ENCODE measurements at places on chromosomes 6 and 20. TPM values are rescaled to one million over a fixed set of nuclear protein-coding genes. Genes with fewer than 3 reads are reported as not detected.

- no peak for DNase-seq
Observed at GRCh38 chr6:145848541-145848940, 33.9 kb upstream of the FBXO30 start.

GRCh38 chr6:28944412-28944865, 20.7 kb upstream of the TRIM27 start:
- DNase-seq, result peak; percentile 78

GRCh38 chr6:21887231-21888185, 294.0 kb downstream of the SOX4 start:
- DNase-seq, result no peak

- DNase-seq, result no peak
Observed at GRCh38 chr20:37096415-37097041, 731 bp upstream of the RBL1 start.

- no peak for DNase-seq
Observed at GRCh38 chr20:25864326-25864962, 167.8 kb upstream of the ZNF337 start.

DNA sequence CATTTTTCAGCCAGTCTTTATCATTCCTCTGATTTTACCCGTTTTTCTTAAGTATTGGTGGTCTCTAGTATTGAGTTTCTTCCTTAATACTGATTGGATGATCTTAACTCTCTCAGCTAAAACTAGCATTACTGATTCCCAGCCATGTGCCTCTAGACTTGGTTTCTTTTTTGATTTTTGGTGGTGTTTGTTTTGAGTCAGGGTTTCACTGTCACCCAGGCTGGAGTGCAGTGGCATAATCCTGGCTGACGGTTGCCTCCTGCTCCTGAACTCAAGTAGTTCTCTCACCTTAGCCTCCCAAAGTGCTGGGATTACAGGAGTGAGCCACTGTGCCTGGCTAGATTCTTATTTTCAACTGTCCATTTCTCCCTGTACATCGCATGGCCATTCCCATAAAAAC, 24.9 kb downstream of the DPPA5 start:
- no peak for DNase-seq

GRCh38 chr20:52270696-52271095, 79.1 kb upstream of the ZFP64 start:
- DNase-seq, result no peak

GRCh38 chr6:109345986-109346385, 36.3 kb downstream of the CD164 start:
- DNase-seq, result no peak

- peak; percentile 56 for DNase-seq
Observed at GRCh38 chr6:53746442-53747103, 48.2 kb upstream of the LRRC1 start.

DNA sequence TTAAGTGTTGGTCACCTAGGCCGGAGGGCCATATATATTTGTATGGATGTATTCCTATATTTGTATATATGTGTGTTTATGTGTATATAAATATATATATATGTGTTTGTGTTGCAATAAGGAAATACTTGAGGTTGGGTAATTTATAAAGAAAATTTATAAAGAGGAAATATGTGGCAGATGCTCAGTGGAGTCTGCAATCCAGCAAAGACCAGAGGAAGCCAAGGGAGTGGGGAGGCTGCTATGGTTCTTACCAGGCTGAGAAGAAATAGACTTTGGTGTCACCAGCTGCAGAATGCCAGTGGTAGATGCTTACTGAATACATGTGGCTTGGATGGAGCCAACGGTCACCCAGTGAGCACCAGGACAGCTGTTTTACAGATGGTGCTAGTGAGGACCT, 97.4 kb upstream of the ELOVL5 start:
- DNase-seq, result no peak

DNA sequence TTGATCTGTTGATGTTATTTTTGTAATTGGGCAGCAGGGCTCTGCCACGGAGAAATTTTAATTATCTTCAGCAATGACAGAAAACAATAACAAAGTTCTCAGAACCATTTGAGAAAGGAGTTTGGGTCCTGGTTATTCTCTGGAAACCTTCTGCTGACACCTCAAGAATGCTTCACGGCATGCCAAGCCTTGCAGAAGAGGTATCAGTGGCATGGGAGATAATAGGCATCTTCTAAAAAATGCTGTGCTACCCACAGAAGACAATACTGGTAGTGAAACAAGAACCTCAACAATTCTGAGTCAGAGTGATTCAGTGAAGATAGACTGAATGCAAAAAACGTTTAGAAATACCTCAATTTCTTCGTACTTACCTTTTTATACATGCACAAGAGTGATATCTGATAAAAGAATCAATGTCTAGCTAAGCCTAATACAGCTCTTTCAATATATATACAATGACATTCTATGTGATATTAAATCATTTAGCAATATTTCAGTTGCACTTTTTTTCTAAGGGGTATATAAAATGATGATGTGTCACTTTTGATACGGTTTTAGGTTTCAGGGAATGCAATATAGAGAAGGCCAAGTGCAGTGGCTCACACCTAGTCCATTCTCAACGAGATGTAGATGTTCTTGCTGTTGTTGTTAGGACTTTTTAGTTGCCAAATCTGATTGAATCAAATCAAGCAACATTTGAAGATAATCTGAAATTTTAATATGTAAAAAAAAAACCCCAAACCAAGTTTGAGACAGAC, 110.4 kb upstream of the COL21A1 start:
- DNase-seq, result no peak

DNA sequence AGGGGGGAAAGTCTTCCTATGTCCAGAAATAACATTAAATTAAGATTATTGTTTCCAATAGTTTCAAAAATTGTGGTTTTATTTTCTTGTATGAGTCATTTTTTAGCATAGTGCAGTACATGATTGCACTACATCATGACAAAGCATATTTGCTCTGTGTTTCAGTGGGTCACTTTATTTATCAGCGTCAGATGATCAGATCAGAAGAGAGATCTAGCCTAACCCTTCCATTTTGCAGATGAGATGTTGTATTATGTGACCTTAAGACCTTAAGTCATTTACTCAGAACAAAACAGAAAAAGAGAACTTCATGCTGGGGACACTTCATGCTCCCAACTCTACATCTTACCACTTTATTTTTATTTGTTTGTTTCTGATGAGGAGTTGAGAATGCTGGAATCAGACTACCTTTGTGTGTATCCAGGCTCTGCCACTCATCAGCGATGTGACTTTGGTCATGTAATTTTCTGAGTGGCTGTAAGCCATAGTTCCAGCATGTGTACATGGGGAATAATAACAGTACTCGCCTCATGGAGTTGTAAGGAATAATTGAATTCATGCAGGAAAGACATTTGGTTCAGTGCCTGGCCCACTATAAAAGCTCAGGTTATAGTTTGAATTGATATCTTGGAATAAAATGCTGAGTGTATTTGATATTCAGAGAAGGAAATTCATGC, 13.5 kb downstream of the EYA4 start:
- DNase-seq, result no peak

DNA sequence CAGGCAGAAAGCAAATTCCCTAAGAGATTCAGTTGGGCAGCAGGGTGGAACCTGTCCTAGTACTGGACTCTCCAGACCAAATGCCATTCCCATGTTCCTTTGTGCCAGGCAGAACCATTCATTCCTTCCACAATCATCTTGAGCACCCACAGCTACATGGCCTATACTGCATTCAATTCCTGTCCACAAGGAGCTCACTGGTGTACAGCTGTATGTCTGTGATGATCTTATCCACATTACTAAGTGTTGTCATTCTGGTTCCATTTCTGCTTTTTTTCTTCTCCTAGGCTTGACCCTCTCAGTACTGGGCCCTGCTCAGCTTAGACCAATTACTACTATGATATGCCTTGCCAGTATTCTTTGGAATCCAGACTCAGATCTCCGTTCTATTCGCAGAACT, 27.5 kb downstream of the MAN1A1 start:
- no peak for DNase-seq

DNA sequence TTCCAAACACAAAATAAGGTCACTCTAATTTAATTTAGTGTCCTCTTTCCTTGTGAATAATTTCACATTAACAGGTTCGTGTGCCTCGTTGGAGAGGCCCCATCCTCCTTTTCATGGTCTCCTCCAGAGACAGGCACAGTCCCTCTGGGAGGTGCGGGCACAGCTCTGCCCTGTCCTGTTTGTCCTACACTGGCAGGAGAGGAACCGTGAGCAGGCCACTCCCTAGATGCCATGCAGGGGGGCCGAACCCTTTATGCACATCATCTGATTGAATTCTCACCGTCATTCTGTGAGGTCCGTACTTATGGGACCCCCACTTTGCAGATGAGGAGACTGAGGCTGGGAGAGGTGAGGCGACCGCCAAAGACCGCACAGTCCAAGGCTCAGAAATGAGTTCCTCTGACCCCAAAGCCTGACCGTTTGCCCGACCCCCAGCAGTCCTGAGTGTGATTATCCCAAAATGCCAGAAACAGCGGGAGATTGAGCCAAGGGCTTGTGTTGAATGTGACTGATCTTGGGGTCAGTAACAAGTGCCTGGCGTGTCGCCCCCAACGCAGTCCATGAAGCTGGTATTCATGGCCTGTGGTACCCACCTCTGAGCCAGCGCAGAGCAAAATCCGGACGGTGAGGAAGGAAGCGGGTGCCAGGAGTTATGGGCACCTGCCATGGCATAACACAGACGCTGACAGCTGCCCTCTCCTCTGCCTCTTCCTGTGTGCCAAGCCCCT, 43.5 kb downstream of the PMEPA1 start:
- no peak for DNase-seq

DNA sequence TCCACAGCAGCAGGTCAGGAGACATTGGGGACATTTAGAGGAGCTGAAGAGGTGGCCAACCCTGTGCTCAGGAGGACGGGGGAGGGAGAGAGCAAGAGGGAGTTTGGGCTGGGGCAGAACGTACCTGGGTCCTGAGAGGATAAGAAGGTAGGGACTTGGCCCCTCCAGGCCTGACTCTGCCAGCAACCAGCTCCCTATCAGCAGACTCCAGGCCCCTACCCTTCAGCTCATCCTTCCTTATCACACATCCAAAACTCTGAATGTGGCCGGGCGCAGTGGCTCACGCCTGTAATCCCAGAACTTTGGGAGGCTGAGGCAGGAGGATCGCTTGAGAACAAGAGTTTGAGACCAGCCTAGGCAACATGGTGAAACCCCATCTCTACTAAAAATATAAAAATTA, 5.0 kb downstream of the STMN3 start:
- DNase-seq, result no peak

DNA sequence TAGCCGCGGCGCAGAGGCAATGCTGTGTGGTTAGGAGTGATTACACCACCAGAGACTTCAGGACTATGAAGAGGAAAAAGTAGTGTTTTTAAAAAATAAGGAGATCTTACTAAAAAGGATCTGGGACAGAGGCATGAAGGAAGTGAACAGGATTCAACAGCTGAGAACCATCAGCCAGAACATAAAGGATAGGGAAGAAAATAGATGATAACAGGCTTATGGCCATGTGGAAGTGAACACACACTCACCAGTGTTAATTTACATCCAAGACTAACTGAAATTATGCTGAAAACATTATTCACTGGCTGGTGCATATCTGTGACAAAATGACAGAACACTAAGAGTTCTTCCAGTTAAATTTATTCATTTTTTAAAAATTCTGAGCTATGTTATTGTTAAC, 47.5 kb upstream of the BCLAF1 start:
- DNase-seq, result peak; percentile 32

NMBR gene
- total RNA-seq, result 0.32 TPM

ZNF292 gene
- total RNA-seq, result 138 TPM

FOXS1 gene
- 4.7 TPM for total RNA-seq

PLAGL2 gene
- total RNA-seq, result 3.0 TPM

ELOVL4 gene
- total RNA-seq, result 9.3 TPM

BAG2 gene
- 82.3 TPM for total RNA-seq

RGS17 gene
- 6.6 TPM for total RNA-seq

ENPP4 gene
- total RNA-seq, result 13.6 TPM
